ENCODE measurements at places on chromosomes 13 and 19.

- DNase-seq, result no peak
Observed at GRCh38 chr13:52353193-52353592, 52.8 kb downstream of the THSD1 start.

GRCh38 chr13:48236528-48237353 lies 3.7 kb downstream of the ITM2B start:
- DNase-seq, result no peak

- peak; percentile 94 for DNase-seq
Observed at GRCh38 chr19:16381756-16382401, 57.3 kb downstream of the KLF2 start.

GRCh38 chr19:888581-889385 lies 4.2 kb downstream of the MED16 start:
- DNase-seq, result no peak

- DNase-seq, result no peak
Observed at GRCh38 chr13:113545931-113546516, 38.5 kb upstream of the TFDP1 start.

- no peak for DNase-seq
Observed at GRCh38 chr13:109418111-109418510, 368.3 kb downstream of the IRS2 start.

DNA sequence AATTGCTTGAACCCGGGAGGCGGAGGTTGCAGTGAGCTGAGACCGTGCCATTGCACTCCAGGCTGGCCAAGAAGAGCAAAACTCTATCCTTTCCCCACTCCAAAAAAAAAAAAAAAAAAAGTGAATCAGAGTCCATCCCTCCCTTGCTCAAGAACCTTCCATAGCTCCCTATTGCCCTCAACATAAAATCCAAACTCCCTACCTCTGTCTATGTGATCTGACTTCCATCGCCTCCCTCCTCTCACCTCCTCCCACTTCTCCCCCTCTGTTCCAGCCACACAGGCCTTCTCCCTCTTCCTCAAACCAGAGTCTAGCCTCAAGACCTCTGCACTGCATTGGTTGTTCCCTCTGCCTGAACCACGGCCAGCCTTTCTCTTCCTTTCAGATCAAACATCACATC lies 10.0 kb upstream of the TLE2 start:
- DNase-seq, result peak; percentile 58

GRCh38 chr13:51502153-51502651 lies 49.4 kb upstream of the INTS6 start:
- DNase-seq, result no peak

GRCh38 chr19:16726916-16727315 lies 7.3 kb downstream of the NWD1 start:
- DNase-seq, result no peak

GRCh38 chr13:99796175-99796819 lies 175.3 kb downstream of the ZIC5 start:
- no peak for DNase-seq

- no peak for DNase-seq
Observed at GRCh38 chr13:24842549-24843274, 78.7 kb downstream of the RNF17 start.

DNA sequence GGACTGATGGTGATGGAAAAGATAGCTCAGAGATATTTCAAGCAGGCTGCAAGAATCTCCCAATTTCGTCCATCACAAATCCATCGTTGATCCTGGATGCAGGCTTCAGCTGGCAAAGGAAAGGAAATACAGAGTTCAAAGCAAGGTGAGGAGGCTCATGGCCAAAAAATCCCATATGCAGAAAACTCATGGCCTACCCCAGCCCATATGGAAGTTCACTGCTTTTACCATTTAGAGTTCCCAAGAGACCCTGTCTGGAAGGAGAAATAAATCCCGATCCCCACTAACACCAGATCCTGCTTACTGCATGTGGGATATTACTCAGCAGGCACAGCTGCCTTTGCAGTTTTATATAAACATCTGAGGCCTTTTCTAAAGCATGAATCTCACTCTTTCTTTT lies 412.9 kb upstream of the SPRY2 start:
- DNase-seq, result no peak
